ENCODE measurements at places on chromosomes 11 and 22.

DNA sequence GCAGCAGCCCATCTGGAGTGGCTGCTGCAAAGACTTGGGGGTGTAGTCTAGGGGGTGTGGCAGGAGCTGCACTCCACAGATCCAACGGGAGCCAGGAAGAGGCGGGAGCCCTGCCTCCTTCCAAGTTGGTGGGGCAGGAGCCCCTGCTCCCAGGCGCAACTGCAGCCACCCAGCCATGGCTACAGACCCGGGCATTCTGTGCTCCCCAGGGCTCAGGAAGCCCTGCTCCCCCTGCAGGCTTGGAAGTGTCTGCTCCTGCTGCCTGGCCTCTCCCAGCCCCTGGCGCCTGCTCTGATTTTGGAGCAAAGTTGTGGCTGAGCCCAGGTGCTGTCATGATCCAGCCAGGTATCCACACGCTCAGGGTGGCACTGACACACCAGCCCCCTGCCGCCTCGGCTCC lies 58.5 kb downstream of the CCDC34 start:
- H3K36me3 ChIP-seq, result no peaks in the 10 kb centered on the region
- H3K27ac ChIP-seq, result no peak overlapping the region
- DNase-seq, result no peak
- H3K4me3 ChIP-seq, result no peak overlapping the region
- H3K4me1 ChIP-seq, result no peaks in the 10 kb centered on the region

- DNase-seq, result no peak
- H3K27me3 ChIP-seq, result no peaks in the 10 kb centered on the region
- no peaks in the 10 kb centered on the region for H3K36me3 ChIP-seq
These were observed 1.2 kb downstream of the BACE1 start for GRCh38 chr11:117314840-117315239.

GRCh38 chr22:49592780-49593501 lies 234.7 kb downstream of the BRD1 start:
- H3K27me3 ChIP-seq, result no peaks in the 10 kb centered on the region
- H3K27ac ChIP-seq, result no peak overlapping the region
- no peak for DNase-seq
- H3K4me1 ChIP-seq, result no peaks in the 10 kb centered on the region
- H3K4me3 ChIP-seq, result no peak overlapping the region

DNA sequence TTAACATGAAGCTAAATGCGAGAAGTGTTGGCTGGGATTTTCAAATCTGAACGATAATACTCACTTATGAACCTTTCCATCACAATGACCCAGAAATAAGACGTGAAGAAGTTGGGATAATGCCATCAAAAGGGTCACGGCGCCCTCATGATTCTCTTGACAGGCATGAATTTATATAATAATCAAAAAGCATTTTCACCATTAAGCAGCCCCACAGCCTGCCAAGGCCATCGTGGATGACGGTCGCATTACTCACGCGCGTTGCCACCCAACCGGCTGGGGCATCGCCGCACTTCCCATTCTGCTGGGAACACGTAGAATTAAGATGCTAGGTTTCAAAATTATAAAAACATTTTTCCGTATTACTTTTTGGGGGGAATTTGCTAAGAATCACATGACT lies 18.9 kb upstream of the GAL start:
- H3K4me3 ChIP-seq, result no peak overlapping the region
- H3K27ac ChIP-seq, result no peak overlapping the region
- no peaks in the 10 kb centered on the region for H3K4me1 ChIP-seq
- H3K27me3 ChIP-seq, result peaks cover 11% of the 10 kb centered on the region
- H3K36me3 ChIP-seq, result no peaks in the 10 kb centered on the region

All from muscle of leg (tissue), 16 donors.